CD4-positive, alpha-beta T cell treated with Interleukin-21 for 1 hour (primary cell): ENCODE measurements at places on chromosomes 12 and 14.
A peak's percentile ranks its signal among the peaks of the same experiment; 100 is the strongest.

DNA sequence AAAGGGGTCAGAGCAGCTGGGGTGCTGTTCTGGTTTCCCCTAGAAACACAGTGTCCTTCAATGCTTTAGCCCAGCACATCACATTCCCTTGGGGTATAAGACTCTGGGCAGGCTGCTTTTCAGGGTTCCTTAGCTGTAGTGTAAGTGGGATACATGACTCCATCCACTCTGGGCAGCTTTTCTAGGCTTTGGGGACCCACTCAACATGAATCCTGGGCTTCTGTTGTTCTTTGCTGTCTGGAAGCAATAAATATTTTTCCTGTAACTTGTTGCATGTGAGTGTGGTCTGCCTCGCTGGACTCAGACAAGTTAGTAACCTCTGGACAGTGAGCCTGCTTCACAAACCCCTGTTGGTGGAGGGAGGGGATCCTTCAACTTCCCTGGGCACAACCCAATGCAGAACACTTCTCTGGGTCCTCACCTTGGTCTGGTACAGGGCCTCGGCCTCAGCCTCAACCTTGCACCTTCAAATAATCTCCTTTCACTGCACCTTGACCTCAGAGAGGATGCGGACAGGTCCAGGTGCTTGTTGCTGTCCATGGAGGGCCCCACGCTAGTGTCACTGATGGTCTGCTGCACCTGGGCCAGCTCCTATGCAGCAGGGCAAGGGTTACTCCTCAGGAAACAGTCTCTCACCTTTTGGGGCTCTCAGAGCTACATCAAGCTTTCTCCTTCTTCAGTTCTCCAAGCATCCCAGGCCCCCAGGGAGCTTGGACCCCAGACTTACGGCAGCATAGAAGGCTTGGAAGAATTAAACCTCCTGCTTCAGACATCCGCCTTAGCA, 13.5 kb upstream of the KRT73 start:
- no peak for DNase-seq

GRCh38 chr14:76480426-76480825, 104.5 kb downstream of the ESRRB start:
- no peak for DNase-seq

- no peak for DNase-seq
These were observed 91.3 kb upstream of the RTL1 start for GRCh38 chr14:100994756-100995330.

DNA sequence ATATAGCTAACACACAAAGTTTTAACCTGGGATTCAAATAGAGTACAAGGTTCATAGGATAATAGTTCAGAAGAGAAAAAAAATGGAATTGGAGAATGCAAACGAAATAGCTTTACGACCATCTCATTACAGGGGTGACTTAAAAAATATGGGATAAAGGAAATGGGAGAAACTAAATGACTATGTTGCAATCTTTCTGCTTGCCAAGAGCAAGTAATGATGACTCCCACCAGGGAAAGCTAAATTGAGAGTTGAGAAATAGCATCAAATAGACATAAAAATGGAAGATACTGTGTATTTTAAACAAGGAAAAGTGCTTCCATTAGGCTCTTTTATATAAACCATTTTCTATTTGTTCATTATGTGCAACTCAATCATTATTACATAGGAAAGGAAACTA, 155.7 kb upstream of the ATXN7L3B start:
- no peak for DNase-seq

DNA sequence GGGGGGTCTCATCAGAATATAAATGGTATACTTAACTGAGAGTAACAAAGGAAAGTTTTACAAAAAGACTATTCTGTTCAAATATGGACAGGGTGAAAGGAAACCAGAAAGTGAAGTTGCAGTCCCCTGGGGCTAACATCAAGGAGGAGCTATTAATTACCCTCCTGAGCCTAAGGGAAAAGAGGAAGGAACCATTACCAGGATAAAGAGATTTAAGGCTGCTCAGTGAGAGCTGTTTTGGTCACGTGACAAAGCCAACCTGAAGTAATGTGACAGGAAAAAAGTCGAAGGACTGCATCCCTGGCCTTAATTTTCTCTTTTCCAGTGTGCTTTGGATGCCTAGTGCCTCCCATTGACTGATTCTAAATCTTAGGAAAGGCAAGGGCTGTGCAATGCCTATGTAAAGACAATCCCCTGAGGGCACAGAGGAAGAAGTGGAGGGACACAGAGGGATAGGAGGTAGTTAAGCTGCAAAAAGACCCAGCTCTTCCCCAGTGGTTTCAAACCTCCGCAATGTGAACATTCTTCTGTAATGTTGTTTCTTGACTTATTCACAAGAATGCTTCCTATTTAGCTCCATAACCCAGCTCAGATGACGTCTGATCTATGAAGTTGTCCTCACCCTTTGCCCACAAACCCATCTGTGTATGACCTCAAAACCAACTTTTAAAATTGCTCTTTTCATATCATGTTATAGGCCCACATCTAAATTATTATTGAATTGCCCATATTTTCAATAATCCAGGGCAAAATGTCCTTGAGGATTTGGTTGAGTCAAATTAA, 187.7 kb upstream of the DCN start:
- DNase-seq, result no peak

DNA sequence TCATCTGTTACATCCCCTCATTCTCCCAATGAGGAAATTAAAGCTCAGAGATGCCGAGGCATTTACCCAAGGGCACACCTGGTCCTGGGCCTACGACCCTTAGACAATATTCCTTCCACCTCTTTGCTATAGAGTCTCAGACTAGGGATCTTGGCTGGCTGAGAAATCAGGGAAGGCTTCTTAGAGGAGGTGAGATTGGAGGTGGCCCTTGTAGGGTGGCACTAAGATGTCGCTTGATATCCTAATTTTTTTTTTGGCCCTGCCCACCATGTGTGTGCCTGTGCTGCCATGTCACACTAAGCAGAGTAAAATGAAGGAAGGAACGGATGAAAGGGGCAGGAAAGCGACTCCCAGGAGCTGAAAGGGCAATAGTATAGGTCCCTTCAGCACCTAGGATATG, 20.6 kb downstream of the BDKRB2 start:
- no peak for DNase-seq

DNA sequence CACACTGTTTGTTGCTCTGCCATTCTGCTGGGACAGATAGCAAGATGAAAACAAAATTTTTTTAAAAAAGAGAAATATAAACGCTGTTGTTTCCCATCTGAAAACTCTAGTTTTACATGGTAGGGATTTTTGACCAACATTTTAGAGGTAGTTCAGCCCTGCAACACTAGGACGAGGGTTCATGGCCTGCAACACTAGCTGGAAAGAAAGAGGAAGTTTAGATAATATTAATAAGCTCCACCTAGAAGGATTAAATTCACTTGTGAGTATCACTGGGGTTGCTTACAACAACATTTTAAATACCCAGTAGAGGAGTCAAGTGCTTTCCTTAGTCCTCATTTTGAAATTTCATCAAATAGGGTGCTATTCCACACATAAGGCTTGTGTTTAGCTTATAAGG, 68.2 kb downstream of the SRGAP1 start:
- no peak for DNase-seq

DNA sequence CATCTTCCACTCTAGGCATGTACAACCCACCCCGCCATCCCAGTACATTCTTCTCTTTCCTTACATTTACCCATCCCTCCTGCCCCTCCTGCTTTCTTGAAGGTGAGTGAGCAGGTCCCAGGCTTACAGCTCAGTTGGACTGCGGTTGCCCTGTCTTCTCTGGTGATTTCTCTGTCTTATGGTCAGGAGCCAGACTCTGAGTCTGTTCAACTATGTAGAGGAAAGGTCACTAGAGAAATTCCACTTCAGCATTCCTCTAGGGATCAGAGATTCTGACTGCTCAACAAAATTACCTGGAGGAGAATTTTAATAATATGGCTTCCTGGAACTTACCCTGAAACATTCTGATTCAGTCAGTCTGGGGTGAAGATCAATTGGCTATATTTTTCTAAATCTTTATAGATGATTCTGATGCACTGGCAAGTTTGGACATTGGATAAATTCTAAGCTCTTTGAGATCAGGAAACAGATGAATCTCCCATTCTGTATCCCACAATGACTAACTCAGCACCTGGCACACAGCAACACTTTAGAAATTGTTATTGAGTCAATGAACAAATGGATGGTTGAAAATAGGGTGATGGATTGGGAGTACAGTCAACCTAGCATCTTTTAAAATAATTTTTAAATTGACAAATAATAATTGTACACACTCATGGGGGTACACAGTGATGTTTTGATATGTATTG, 128.6 kb upstream of the HIF1A start:
- no peak for DNase-seq

GRCh38 chr12:69898236-69898635, 73.2 kb downstream of the MYRFL start:
- DNase-seq, result no peak

GRCh38 chr12:62332598-62332997, 72.4 kb downstream of the USP15 start:
- no peak for DNase-seq

DNA sequence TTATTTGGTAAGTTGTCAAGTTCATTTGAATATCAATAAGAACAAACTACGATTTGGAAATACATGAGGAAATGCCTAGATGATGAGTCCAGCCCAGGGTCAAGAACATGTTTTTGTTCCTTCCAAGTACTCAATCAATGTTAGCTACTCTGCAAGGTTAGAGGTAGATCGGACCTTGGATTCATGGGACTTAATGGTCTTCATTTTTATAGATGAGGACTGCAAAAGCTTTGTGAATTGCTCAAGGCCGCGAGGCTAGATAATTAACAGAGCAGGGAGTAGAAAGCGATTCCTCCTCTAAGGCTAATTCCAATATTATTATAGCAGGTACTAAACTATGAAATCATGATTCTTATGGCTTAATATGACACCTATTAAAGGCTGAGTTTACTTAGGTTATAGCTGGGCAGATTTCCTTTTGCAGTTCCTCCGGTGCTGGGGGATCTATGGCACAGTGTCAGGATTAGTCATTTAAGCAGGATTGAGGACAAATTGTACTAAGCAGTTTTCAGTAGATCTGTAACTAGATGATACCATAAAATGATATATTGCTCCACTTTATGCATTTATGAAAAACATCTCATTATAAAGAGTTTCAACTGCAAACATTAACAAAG, 19.8 kb downstream of the NR1H4 start:
- no peak for DNase-seq

- no peak for DNase-seq
These were observed 2.4 kb downstream of the CABP1 start for GRCh38 chr12:120642826-120643225.

DNA sequence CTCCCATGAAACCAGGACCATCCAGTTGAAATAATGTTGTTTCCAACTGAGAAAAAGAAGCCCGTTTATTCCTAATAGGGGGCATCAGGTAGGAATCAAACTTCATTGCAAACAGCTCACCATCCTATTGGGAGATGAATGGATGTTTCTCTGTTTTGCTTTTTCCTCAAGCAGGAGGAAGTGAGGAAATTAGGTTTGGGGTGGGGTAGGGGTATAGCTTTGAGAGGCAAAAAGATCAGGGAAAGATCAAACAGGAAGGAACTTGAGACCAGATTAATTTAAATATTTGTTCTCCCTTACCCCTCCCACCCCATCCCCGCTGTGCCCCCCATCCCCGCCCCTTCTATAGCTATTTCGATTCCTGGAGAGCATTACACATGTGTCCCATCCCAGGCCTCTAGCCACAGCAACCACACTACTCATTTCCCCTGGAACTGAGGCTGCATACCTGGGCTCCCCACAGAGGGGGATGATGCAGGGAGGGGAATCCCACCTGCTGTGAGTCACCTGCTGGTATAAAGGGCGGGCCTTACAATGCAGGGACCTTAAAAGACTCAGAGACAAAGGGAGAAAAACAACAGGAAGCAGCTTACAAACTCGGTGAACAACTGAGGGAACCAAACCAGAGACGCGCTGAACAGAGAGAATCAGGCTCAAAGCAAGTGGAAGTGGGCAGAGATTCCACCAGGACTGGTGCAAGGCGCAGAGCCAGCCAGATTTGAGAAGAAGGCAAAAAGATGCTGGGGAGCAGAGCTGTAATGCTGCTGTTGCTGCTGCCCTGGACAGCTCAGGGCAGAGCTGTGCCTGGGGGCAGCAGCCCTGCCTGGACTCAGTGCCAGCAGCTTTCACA, at the start of gene IL23A:
IL23A (plus strand) TSS at position 577 of the 850 bp plus-strand sequence; CDS start at position 738, 161 bp downstream.
- peak; percentile 93 for DNase-seq

GRCh38 chr14:28488684-28489083, 277.9 kb upstream of the FOXG1 start:
- no peak for DNase-seq

- peak; percentile 26 for DNase-seq
These were observed 22.4 kb upstream of the GPR33 start for GRCh38 chr14:31510222-31510621.

- no peak for DNase-seq
These were observed 93.7 kb upstream of the EEA1 start for GRCh38 chr12:93022603-93023340.

GRCh38 chr14:96509457-96510090, 7.4 kb downstream of the PAPOLA start:
- no peak for DNase-seq

DNA sequence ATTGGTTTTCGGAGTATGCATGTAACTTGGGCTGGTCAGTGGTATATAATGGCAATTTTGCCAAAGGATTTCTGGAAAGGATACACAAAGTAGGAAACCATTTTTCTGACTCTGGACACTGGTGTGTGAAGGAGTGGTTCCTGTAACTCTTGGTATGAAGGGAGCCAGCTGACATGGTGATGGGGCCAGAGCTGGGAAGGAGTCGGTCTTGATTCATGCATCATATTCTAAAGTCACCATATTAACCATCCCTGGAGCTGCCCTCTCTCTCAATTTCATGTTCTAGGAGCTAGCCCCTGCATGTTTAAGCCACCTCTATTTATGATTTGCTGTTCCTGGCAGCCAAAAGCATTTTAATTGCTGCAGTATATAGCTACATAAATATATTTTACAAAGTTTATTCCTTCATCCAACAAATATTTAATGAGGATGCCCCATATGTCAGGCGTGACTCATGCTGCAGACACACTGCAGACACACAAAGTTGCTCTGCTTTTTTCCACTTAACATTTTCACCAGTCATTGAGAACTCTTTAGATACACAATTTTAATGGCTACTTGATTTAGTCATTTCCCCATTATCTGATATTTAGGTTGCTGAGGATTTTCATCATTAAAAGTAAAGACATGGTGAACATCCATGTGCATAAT, 78.7 kb upstream of the PSMC1 start:
- DNase-seq, result no peak

- no peak for DNase-seq
These were observed 10.7 kb upstream of the NXPH4 start for GRCh38 chr12:57205931-57206330.
